ENCODE measurements at places on chromosomes 7 and 10.

DNA sequence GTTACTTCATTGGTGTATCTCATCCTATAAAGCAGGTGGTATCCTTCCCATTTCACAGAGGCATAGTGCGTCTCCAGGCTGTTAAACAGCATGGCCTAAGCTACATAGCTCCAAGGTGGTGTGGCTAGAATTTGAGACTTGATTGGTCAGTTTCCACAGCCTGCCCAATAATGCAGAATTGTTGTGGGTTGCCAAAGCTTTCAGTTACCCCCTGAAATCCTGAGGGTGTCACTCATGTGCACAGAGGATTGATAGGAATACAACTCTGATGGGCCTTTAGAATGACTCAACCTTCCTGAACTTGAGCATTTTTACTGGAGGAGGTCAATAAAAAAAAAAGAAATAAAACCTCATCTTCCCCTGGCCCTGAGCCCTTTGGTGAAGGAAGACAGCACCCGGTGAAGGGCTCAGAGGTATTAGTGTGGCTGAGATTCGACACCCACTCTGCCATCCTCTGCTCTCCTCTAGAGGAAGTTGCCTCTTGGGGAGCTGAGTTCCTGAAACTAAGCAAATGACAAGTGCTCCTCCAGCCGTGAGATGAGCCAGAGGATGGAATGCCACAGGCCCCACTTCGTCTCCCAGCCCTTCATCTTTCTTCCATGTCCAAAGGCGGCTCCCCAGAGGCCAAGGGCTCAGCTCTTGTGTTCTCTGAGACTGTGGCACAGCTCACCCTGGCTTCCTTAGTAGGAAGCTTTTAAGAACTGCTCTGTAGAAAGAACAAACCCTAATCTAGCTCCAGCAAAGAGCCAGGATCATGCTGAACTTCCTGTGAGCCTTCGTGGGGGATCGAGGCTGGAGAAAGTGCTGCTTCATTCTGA, 1.0 kb downstream of the ACSL5 start:
- no peak for DNase-seq

GRCh38 chr7:27709137-27710075, 30.6 kb upstream of the TAX1BP1 start:
- no peak for DNase-seq

DNA sequence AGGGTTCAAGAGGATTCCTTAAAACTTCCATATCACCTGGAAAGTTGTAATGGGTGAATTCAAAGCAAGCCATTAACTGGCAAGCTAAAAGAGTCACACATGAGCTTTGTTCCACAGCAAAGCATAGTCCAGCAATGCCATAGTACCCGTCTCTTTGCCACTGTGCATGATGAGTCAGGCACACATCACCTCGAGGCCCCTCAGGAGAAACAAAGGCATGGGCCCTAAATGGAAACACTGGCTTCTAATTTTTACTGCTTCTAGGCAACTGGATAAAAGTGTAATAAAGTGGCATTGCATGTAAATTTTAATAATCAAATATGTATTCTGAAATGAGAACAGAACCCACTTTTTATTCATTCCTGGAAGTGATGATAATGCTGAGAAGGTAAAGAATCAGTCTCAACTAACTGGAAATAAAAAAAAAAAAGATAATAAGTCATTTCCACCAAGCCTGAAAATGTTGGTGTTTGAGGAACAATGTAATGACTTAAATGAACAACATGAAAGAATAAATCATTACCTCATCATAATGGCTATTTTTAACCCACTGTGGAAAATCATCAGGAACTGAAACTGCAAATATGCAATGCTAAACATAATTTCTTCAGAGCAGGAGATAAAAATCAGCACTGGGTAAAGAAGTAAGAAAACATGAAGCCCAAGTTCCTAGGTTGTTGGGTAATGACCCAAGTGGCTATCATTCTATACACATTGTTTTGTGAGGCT, 104.9 kb downstream of the CDK6 start:
- peak; percentile 46 for DNase-seq

GRCh38 chr10:62000037-62000603, 98.6 kb downstream of the ARID5B start:
- no peak for DNase-seq

DNA sequence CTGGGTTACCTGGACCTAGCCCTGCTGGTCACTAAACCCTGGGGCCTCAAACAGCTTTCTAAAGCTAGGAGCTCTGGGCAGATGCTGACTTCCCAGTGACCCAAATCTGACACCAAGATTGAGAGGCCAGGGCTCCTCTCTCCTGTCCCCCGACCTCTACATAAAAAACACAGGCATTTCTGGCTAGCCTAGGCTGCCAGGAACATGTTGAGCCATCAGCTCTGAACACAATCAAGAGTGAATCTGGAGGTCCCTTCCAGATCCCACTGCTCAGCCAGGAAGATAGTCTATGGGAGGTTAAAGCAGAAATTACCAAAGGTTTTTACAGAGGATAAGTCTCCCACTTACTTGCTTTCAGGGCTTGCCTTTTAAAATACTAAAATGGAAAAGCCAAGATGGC, 22.1 kb upstream of the PDE1C start:
- DNase-seq = no peak

GRCh38 chr10:100886963-100887362, 25.8 kb upstream of the SLF2 start:
- no peak for DNase-seq

GRCh38 chr7:101678658-101679057, 49.6 kb upstream of the MYL10 start:
- DNase-seq = no peak

DNA sequence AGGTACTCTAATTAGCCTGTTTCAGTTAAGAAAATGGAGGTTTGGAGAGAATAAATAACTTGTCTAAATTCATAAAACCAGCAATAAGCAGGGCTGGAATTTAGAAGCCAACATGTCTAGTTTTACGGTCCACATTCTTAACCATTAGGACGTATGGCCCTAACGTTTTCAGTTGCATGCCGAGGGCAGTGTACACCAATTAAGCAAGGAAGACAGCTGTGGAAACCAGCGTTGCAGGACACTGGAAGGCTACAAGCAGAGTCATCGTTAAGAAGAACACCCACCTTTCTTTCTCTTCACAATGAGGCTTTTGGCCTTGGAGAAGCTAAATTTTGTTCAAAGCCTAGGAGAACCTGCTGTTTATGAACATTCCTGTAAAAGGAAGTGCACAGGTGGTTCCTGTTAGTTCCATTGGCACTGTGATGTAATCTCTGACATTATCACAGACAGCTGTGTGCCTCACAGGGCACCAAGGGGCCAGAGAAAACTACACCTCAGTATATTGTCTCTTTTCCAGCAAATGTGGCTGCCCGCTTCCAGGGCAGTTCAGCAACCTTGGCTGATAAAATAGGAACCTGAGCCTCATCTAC, 21.0 kb downstream of the MPP7 start:
- DNase-seq = no peak

- no peak for DNase-seq
These were observed 895 bp downstream of the VSTM2A start for GRCh38 chr7:54543051-54543488.

- DNase-seq = no peak
These were observed 348.2 kb upstream of the C7orf33 start for GRCh38 chr7:148242294-148242821.

DNA sequence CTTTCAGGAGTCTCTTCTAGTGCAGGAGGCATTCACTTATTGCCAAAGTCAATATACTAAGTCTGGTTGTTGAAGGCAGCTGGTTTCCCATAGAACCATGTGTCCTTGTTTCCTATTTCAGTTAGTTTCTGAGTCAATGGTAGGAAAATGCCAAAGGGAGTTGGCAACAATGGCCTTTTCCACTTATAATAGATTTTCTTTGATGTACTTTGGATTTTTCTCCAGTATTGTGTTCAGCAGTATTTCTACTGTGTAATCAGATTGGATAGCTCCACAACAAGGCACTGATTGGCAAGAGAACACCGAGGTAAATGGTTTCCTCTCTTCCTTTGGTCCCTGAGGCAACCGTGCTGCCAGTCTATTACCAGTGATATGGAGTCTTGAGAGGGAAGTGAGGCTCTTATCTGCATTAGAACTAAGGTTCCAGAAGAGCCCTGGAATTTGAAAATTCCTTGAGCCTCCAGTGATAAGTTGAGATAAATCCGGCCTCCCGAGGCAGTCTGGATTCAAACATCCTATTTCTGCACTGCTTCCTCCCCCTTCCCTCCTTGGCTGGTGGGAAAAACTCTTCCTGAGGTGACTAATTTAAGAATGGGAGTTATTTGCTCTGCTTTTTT, 7.9 kb upstream of the SEPTIN7 start:
- DNase-seq = no peak

DNA sequence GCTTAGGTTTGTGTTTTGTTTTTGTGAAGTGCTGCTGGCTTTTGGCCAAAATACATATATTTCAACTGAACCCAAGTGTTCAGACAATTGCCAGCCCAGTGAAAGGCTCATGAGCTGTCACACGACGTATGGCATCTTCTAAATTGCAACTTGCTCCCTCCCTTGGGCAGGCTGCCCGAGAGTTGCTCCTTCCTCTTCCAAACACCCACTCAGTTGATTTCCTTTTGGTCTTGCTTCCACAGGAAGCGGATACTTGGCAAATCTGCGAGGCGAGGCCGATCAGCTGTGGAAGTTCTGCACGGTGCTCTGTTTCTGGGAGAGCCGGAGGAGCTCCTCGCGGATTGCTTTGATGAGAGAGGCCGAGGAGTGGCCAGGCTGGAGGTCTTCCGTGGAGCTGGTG, 39.6 kb upstream of the ATP6V0A4 start:
- DNase-seq = no peak

DNA sequence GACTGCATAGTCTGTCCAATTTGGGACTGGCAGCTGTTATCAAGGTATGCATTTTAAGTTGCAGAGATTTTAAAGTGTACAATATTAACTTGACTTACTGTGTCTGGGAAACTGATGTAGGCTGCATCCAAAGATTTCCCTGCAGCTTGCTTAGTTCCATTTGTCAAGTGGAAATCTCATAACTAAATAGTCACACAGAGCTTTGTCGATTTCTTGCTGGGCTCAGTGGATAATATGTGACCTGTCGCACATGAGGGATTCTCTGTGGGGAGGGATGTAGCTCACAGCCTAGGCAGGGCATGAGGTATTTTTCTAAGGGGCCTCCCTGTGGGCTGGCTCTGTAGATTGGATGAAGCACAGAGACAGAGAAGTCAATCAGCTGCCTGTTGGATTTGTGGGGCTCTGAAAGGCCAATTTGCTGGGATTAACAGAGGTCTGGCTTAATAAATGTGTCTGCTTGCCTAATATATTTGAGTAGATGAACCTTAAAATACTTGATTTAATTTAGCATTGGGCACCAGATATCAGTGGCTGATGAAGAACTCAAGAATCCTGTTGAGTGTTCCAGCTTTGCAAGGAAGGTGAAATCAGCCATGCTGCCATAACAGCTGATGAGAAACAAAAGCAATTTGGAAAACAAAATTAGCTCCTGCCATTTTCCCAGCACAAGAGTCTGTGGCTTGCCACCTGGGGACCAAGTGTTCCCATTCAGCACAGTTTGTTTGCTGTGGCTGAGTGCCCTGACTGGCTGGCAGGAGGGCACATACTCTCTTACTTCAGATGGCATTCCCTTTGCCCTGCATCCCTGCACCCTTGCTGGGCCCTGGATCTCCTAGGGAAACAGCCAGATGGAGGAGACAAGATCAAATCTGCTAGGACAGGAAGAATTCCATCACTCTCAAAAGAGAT, 598.5 kb downstream of the SORCS3 start:
- DNase-seq = no peak

- DNase-seq = no peak
These were observed 29.4 kb downstream of the ENTPD1 start for GRCh38 chr10:95785317-95785716.

DNA sequence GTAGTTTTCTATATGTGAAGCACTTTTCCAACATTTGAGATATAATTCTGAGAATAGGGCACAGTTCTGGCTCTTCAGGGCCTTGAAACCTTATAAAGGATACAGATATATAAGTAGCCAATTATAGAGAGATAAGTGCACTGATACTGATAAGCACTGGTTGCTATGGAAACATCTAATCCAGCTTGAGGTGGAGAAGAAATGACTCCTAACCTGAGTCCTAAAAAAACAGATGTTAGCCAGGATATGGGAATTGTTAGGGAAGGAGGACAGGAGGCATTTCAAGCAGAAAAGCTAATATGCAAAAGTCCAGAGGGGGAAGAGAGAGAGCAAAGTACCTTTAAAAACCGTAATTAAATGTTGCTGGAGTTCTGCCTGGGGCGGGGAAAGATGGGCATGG, 30.8 kb downstream of the STRIP2 start:
- DNase-seq = no peak

GRCh38 chr10:88082391-88082790, 219.0 kb downstream of the PTEN start:
- DNase-seq = no peak

DNA sequence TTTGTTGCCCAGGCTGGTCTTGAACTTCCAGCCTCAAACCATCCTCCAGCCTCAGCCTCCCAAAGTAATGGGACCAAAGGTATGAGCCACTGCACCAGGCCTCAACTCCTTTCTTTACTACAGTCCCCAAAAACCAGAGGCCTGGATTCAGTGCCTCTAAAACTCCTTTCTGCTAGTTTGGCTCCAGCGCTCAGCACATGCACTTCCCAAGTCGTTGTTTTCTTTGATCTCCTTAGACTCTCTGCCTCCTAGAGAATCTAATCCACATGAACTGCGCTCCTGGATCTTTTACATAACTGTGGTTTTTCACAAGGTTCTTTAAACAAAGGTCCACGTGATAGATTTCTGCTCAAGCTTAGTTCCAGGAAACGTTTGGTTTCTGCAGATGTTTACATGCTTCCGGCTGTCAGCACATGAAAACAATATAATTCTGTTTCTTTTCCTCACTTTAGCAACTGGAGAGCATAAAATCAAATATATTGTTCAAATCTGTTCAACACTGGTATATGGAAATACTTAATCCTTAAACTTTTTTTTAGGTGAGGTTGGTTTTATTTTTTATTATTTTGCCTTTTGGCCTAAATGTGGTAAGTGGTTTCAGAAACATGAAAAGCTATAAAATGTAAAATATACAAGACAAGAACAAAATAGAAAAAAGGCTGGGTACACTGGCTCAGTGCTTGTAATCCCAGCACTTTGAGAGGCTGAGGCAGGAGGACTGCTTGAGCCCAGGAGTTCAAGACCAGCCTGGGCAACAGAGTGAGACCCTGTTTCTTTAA, 270.5 kb upstream of the MKLN1 start:
- DNase-seq = no peak

- DNase-seq = no peak
These were observed 195.8 kb upstream of the NEBL start for GRCh38 chr10:21092683-21093524.

DNA sequence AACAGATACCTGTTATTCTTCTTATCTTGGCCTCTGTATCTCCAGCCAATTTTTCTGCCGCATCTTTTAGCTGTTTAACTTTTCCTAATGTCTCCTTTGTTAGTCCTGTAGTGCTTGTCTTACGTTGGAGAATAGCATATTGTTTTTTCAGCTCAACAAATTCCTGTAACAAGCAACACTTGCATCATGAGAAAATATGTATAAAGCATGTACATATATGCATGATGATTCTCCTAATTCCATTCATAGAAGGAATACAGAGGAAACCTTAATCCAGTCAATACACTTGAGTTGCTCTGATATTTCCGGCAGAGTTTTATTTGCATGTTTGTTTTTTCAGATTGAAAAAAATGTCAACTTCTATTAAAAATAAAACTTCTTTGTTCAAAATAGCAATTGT, 26.1 kb upstream of the LAMB1 start:
- no peak for DNase-seq

- no peak for DNase-seq
These were observed 9.0 kb upstream of the TAS2R3 start for GRCh38 chr7:141754939-141755338.

Measured in stimulated activated CD4-positive, alpha-beta T cell treated with anti-CD3 and anti-CD28 coated beads, Interleukin-4, amount 100 ng/mL, for 48 hours (primary cell).